ENCODE measurements at places on chromosomes 11 and 22.

- no peak for DNase-seq
Observed at GRCh38 chr11:58631378-58631777, 8.9 kb downstream of the CNTF start.

GRCh38 chr22:35928285-35928798 lies 100.3 kb downstream of the RBFOX2 start:
- no peak for DNase-seq

DNA sequence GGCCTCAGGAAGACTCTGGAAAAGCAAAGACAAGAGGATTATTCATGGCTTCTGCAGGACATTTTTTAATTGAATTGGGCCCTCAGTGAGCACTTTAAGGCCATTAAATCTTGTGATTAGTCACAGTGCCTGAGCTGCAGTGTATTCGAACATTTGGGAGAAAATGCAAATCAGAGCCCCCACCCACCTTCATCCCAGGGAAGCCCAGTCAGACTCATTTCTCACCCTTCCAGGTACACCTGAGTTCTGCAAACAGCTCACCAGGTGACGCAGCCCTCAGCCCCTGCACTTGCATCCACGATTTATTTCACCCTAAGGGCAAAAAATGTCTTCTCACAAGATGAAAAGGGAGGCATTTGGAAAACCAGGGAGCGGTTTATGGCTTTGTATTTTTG lies 128.7 kb downstream of the MPPED1 start:
- DNase-seq, result peak; percentile 88

DNA sequence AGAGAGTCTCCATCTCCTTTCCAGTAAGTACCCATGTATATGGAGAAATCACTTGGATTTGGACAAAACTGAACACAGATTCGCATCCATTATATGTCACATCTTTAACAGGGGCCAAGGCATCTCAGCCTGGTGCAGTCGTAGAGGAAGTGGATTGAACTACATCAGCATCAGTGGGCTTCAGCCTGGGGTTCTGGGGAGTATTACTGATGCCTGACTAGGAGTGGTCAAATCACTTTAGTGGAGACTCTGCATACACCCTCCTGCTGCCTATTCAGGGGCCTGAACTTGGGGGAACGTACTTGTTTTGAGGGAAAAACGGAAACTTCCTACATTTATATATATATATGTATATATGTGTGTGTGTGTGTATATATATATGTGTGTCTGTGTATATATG lies 72.8 kb downstream of the GAB4 start:
- DNase-seq, result no peak

- DNase-seq, result no peak
Observed at GRCh38 chr11:125931668-125932067, 14.2 kb upstream of the VSIG10L2 start.

GRCh38 chr22:41447435-41448188 lies 1.0 kb upstream of the TOB2 start:
- DNase-seq, result peak; percentile 87

GRCh38 chr11:112615238-112615637 lies 346.0 kb upstream of the NCAM1 start:
- no peak for DNase-seq

DNA sequence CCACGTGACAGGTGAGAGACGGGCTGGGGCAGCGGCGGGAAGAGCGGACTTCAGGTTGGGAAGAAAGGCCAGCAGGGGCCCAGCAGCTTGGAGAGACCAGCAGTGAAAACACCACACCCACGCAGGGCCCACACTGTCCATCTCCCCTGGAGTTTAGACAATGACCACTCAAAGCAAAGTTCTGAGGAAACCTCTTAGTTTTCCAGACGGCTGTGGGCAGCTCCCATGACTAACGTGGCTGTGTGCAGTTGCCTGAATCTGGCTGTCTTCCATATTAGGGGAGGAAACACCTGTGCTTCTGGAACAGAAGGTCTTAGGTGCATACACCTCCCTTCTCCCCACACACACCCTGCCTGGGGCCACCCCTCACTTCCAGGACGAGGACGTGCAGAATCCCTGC lies 70.6 kb upstream of the TTLL12 start:
- DNase-seq, result peak; percentile 90

DNA sequence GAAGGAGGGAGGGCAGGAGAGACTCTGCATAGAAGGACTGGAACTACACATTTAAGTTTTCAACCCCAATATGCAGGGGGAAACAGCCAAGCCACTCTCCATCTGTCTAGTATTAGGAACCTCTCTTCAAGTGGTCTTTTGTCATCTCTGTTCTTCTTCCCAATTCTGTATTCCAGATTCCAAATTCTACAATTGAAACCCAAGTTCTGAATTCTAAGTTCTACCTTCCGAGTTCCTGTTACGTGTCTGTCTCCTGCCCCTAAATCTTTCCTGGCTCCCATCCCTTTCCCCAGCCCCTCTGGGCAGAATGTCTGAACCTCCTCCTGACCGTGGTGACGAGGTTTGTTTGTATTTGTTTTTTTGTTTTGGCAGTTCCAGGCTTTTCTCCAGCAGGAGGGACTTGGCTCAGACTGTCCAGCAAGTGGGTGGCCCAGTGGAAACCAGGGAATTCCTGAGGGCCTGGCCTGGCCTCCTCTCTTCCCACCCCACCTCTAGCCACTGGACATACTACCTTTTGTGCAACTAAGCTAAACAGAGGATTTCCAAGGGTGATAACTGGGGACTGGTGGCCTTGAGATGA lies 1.6 kb upstream of the THOC5 start:
- DNase-seq, result no peak

DNA sequence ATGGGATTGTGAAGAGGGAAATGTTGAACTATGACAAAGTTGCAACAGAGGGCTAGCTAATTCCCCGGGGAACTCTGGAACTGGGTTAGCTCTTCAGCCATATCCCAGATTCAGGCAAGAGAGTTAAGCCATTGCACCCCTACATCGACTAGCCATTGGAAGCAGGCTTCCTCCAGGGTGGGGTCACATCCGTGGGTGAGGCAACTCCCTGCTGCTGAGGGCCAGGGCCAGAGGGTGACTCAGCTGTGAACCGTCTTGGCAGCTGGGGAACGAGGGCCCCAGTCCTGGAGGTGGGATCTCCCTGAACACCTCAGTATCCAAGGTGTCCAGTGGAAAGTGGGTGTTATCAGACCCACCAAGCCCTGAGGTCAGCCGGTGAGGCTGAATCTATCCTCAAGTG lies 41.1 kb downstream of the RPS6KA4 start:
- DNase-seq, result no peak

DNA sequence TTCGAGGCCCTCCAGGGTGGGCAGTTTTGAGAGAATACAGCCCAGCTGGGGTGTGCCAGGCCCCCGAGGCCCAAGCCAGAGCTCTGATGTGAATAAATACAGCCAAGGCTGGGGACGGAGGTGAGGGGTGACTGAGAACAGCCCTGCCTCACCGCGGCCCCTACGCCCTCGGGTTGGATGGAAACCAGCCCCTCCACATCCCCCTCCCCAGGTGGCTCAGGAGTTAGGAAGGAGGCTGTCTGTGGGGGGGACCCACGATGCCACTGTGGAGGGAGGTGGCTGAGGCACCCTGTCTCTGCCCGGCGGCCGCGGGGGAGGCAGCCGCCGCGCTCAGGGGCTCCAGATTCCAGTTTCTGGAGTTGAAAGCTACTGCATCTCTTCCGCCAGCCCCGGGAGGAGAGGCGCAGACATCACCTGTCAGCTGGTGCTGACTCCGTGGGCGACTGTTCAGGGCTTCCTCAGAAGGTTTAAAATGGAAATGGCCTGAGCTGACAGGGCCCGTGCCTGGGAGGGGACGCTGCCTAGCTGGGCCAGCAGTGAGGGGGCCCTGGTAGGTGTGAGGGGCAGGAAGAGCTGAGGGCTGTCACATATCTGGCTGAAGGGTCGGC lies 1.4 kb downstream of the FLRT1 start:
- peak; percentile 48 for DNase-seq

Data from NCI-H69 (cell line).